AG04450 (cell line): ENCODE measurements at places on chromosomes 16 and 17.

GRCh38 chr17:43552229-43552837 is 6.2 kb upstream of the ETV4 start:
- no peak for DNase-seq

- DNase-seq, result no peak
Measured at GRCh38 chr17:50593321-50593720, 32.8 kb downstream of the CACNA1G start.

GRCh38 chr17:10051112-10051511 is 146.0 kb upstream of the RCVRN start:
- no peak for DNase-seq

- DNase-seq, result no peak
Measured at GRCh38 chr16:66036184-66036583, 330.3 kb upstream of the CDH5 start.

DNA sequence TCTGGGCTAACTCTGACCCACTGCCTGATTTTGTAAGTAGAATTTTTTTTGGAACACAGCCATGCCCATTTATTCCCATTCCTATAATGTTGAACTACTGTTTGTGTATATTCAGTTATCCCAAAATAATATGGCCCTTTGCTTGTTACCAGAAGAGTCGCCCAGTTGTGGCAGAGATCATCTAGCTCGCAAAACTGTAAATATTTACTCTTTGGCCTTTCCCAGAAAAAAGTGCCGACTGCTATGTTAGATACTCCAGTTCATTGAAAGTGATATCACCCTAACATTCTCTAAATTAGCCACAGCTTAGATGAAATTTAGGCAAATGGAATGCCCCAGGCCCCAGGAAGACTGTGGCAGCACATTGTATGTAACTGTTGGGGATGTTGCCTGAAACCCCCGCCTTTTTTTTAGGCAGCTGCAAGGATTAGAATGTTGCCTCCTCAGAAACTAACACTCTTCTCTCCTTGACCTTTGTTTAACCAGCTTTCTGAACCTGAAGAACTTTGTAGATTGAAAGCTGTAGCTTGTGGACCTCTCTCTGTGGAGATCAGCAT is 19.1 kb downstream of the WWOX start:
- DNase-seq, result no peak

- no peak for DNase-seq
Measured at GRCh38 chr16:29765167-29766032, 12.7 kb upstream of the ZG16 start.

- no peak for DNase-seq
Measured at GRCh38 chr17:12318571-12319266, 298.0 kb downstream of the MAP2K4 start.

- no peak for DNase-seq
Measured at GRCh38 chr17:9052921-9053320, 31.6 kb downstream of the NTN1 start.

DNA sequence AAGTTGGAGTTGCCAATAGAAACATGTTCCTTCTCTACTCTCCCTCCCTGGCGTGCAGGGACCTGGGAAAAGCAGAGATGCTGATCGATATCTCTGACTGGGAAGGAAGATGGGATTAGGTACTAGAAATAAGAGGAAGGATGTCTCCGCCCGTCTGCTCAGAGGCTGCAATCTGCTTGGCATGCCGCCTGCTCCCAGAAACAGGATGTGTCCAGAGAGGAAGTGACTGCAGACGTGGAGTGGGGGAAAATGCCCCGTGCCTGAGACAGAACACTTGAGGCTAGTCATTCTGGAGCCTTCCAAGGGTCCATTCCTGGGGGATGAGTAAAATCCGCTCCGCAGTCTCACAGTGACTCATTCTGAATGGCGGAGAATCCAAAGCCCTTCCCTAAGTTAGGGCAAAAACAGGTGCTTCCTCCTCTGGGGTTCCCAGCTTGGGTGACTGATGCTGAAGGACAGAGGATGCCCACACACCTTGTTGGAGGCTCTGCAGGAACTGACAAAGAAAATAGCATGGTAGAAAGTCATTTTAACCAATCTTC is 45.0 kb upstream of the SMURF2 start:
- DNase-seq, result peak; percentile 99

DNA sequence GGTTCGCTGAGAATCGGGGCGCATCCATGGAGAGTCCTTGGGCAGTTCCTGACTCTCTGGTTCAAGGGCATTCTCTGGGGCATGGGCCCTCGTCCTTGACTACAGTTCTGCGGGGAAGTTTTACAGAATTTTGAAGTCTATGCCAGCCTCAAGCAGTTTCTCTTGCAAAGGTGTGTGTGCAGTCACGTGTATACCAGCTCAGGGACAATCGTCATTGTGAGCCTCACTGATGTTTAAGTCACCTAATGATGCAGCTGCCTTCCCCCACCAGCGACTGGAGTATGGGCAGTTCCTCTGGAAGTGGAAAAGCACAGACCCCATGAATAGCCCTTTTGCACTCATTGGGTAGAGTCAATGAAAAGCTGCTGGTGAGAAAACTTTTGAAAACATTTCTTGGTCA is 1.3 kb downstream of the PLCG2 start:
- DNase-seq, result no peak

DNA sequence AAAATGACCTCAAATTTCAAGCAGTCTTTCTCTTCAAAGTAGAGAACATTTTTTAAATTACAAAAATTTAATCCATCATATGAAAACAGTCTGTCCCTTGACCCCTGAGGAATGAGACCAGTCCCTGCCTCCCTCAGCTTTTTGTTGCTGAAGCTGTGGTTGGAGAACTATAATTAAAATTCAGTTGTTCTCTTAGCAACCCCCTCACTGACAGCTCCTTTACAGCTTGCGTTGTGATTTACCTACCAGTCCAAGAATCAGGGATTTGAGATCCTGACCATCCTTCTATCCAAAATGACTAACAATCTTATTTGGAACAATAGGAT is 29.8 kb downstream of the LYRM1 start:
- DNase-seq, result no peak

DNA sequence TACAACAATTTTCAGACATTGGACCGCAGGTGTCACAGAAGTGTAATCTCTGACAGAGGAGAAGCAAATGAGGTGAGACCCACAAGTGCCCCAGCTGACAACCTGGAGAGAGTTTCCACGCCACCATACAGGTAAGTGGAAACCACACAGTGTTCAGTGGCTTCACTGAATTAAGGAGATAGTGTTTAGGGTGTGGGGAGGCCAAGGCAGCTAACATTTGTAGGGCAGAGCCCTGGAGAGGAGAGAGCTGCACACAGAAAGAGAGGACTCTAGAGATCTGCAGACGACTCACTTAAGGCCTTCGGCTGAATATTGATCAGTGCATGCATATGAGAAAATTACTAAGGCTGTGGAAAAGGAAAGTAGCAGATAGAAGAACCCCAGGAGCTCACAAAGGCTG is 228.9 kb upstream of the TNRC6C start:
- DNase-seq, result no peak

GRCh38 chr16:57253466-57253865 is 8.4 kb downstream of the ARL2BP start:
- no peak for DNase-seq

DNA sequence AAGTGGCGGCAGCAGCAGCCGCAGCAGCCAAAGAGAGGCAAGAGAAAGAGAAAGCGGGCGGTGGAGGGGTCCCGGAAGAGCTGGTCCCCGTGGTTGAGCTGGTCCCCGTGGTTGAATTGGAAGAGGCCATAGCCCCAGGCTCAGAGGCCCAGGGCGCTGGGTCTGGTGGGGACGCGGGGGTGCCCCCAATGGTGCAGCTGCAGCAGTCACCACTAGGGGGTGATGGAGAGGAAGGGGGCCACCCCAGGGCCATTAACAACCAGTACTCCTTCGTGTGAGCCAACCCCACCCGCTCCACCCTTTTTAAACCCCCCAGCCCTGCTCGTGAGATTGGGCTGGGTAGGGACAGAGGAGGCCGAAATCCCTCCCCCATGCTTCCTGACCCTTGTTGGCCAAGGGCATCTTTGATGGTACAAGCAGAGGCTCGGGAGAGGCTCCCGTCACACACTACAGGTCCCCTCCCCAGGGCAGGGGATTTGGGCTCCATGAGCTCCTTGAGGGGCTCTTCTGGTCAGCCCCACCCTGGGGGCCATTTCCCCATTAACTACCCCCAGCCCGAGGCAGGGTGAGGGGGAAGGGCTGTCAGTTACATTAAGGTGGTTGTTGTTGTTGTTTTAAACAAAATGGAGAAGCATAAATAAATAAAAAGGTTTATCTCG is 4.6 kb upstream of the ATP2A1 start:
- DNase-seq, result no peak

DNA sequence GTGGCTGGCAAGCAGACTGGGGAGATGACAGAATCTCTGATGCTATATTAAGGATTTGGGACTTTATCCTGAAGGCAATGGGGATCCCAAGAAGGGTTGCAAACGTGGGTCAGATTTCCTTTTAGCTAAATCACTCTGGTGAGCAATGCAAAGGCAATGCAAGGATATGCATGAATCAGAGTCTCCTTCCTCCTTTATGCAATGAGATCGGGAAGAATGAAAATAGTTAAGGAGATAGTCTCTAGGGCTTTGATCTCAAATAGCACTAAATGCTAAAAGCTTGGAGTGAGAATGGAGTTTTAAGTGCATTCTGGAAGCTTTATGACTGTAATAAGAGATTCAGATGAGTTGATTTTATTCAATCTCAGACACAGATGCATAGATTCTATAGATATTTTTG is 27.2 kb upstream of the SHISA9 start:
- DNase-seq, result no peak

- no peak for DNase-seq
Measured at GRCh38 chr17:44995436-44996001, 27.4 kb upstream of the C1QL1 start.

GRCh38 chr17:66900126-66901010 is 64.1 kb upstream of the CACNG4 start:
- DNase-seq, result no peak

DNA sequence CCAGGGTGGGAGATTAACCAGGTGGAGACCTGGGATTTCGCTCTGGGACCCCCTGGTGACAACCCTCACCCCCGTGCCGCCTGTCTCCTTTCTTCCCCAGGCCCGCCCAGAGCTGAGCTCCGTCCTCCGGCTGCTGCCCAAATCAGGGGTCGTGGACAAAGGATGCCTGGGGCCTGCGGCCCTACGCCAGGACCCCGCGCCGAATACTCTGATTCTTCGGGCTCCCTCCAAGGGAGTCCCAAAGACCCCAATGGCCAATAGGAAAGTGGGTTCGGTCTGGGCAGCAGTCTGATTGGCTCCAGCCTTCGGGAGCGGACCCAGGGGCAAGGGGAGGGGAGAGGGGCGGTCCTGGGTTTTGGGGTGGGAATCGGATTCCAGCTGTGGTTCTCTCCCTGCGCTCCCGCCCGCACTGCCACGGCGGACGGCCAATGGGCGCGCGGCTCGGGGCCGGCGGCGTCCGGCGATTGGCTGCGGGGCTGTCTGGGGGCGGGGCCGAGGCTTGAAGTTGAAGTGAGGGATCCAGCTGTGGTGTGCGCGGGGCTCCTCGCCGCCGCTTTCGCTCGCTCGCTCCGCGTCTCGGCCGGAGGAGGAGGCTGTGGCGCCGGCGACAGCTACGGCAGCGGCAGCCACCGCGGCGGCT is at the start of gene CACNA1G:
TSS of gene CACNA1G (plus strand) at position 531 of the 640 bp plus-strand sequence. CDS start 745 bp downstream, outside the sequence.
- DNase-seq, result peak; percentile 26

- DNase-seq, result no peak
Measured at GRCh38 chr17:59178266-59178985, 22.9 kb downstream of the PRR11 start.

GRCh38 chr16:65657071-65657494 is 535.2 kb upstream of the CDH11 start:
- no peak for DNase-seq

- no peak for DNase-seq
Measured at GRCh38 chr17:38873640-38874380, 4.0 kb downstream of the LASP1 start.

GRCh38 chr16:48335961-48336360 is 49.3 kb downstream of the SIAH1 start:
- peak; percentile 81 for DNase-seq

DNA sequence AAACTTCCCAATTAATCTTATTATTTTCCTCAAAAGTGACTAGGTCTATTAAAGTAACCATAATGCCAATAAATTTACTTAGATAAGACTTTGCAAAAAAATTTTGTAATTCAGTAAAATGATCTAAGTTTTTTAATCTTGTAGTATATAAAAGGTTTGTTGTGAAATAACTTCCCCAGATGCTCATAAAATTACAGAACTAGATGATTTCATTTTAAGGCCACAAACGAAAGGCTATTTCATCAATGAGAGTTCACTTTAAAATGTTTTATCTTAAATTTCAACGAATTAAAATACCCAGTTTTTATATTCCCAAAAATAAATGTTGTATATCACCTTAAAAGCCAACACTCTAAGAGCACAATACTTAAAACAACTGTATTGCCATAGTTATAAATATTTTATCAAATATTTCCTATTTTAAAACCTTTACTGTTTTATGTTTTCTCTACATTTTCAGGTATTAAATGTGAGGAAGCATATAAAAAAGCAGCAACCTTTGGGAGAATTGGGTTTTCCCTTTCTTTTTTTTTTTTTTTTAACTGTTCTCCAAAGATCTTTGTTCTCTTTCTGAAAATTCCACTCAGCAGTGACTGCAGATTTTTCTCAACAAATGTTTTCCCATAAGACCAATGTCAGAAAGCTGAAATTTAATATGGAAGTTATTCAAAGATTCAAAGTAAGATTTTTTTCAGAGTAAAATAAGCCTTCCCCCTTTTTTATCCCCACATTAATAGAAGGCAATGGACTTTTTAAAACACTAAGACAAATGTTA is 169.9 kb downstream of the CYB561 start:
- DNase-seq, result no peak

DNA sequence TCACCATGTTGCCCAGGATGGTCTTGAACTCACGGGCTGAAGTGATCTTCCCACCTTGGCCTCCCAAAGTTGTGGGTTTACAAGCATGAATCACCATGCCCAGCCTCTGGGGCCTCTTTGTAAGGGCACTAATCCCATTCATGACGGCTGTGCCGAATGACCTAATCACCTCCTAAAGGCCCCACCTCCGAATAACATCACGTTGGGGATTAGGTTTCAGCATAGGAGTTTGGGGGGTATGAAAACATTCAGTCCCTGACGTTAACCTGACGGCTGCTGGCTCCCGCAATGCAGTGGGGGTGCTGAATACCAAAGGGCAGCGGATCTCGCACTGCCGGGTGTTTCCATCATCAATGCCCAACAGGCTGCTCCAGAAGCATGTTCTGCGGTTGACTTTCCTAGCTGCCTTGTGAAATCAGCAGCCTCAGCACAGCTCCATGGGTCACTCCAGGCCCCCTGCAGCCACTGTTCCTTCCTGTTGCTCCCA is 120.8 kb upstream of the SEC14L1 start:
- no peak for DNase-seq

DNA sequence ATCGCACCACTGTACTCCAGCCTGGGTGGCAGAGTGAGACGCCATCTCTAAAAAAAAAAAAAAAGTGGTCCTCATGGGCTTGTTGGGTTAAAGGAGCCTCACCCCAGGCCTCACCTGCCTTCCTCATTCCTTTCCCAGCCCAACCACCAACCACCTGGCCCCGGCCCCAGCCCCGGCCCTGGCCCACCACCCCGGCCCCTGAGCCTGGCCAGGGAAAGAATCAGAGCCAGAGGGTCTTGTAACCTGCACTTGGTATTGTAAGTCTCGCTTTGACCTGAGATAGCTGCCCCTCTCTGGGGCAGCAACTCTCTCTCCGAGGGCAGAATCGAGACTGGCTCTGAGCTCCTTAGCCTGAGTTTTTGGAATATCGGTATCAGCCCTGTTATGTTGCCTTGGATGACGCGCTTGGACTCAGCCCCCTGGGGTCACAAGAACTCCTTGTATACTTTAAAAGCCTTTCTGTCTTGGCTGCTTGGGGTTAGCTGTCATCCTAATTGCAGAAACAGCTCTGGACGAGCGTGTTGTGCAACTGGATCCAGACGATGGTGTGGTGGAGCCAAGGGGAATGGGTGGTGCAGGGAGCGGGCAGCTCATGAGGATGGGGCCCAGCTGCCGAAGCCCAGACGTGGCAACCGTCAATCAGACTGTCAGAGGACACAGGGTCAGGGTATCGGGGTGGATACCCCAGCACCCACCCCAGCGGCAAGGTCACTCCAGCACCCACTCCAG is 14.6 kb downstream of the SMTNL2 start:
- no peak for DNase-seq
